Right lung (tissue), 10 donors: ENCODE measurements at places on chromosomes 4 and X. TPM values are rescaled to one million over a fixed set of nuclear protein-coding genes. Genes with fewer than 3 reads are reported as not detected.

Gene CLNK
- 0.28 TPM for polyA plus RNA-seq

Gene CFAP47
- polyA plus RNA-seq = 0.84 TPM

DNA sequence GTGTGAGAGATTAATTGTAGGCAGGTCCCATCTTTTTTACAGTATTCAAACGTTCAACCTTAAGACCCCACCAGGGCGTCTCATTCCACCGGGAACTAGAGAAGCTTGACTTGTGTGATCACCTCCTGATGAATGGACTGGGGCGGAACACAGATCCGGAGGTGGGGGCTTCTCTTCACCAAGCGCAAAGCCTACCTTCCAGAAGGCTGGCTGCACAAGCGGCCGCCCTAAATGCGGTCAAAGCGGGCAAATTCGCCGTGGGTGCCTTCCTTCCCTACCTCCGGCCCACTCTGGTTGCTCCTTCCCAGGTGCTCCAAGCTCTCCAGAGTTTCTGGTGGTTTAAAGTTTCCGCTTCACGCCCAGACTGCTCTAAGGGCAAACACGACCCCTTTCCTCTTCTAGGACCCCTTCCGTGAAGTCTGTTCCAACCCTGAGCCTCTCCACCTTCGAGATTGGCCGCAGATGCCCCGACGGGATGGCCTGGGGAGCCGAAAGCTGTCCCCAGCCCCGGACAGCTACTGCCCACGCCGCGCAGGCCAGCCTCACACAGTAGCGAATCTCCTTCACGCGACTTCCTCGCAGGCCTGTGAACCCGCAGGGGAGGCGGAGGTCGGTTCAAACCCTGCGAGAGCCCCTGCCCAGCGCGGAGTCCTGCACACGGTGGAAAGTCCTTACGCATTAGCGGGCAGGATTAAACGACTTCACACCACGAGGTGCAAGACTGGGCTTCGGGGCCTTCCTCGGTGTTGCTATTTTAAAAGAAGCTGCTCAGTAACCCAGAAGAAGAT, 1.6 kb upstream of the WWC2 start:
- peak; percentile 45 for DNase-seq

GRCh38 chr4:107098401-107098800, 62.3 kb upstream of the DKK2 start:
- DNase-seq = no peak

DNA sequence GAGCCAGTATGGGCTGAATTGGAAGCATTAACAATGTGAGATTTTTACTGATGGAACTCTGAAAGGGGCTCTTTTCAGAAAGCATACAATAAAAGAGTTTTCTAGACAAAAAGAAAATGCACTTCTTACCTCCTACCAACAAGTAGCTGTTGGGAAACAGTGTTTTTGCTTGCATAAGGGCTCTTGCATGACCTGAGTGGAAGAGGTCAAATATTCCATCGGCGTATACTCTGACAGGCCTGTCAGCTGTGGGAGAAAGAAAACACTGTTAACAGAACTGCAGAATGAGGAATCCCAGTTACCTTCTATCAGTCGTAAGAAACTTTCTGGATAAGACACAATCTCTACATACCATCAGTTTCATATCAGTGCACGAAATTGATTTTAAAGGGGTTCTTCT, 39.5 kb downstream of the PCYT1B start:
- DNase-seq = peak; percentile 23
